ENCODE measurements at places on chromosomes 11 and 22.

DNA sequence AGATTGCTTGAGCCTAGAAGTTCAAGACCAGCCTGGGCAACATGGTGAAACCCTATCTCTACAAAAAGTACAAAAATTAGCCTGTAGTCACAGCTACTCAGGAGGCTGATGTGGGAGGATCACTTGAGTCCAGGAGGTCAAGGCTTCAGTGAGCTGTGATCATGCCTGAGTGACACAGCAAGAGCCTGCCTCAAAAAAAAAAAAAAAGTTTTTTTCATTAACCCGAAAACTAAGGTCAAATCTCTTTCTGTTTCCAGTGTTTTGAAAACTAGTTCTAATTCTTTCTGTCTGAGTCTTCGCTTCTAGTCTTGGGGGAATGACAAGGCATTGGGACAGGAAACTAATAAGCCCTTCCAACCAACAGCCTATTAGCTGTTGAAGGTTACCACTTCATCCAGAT, 57.6 kb downstream of the LIF start:
- DNase-seq, result no peak

- peak; percentile 75 for DNase-seq
Observed at GRCh38 chr11:111541254-111542061, 938 bp downstream of the LAYN start.

DNA sequence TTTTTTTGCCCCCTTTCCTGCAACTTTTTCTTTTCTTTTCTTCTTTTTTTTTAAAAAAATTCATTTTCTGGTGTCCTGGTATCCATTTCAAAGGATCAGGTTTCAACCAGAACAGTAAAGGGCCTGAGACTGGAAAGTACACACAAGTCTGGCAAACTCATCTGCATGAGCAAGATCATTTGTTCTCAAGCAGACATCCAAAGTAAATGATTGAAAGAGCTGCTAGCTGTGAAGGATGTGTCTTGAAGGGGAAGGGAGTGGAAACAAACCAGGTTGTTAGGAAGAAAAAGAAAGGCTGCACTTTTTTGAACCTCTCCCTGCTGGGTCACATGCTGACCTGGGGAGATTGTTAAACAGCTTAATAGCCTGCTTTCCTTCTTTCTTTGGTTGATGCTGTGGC, 5.3 kb downstream of the YAP1 start:
- DNase-seq, result no peak

- no peak for DNase-seq
Observed at GRCh38 chr22:42273855-42274451, 3.5 kb upstream of the TCF20 start.

- DNase-seq, result no peak
Observed at GRCh38 chr22:27853424-27853823, 51.9 kb upstream of the MN1 start.

DNA sequence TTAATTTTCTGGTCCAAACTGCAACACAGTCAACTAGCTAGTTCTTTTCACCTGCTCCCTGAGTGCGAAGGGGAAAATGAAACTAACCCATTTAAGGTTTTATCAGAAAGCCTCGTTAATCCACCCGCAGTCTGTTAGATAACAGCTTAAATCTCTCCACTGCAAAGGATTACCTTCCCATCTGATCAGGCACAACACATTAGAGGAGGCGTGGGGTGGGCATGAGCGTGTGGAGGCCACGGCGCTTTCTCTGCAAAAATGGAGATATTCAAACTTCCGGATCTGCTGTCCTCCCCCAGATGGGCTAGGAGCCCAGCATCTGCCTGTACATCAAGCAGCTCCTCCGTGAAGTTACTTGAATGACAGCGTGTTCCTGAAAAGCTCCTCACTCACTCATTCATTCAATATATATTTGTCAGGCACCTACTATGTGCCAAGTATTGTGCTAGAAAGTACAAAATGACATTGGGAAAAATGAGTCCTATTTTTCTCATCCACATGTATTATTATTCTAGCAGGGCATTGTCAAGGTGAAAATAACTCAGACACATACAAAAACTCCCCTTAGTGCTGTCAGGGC, 13.5 kb upstream of the ANKK1 start:
- no peak for DNase-seq

DNA sequence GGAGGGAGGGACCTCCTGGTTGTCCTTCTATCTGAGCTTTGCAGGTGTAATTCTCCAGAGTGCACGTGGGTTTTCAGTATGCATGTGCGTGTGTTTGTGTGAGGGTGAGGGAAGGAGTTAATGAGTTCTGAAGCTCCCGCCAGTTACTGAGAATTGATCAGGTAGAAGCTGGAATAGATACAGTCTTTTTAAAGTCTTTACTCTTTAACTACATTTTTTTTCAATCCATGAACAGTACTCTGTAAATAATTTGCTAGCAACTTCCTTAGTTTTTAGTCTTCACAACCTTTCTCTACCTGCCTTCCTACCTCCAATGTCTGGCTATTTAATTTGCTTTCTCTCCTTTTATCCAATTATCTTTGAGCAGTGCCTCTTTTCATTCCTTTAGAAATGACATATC, 25.5 kb downstream of the ARHGAP42 start:
- no peak for DNase-seq

GRCh38 chr11:34575671-34576070, 45.2 kb upstream of the EHF start:
- DNase-seq, result no peak

DNA sequence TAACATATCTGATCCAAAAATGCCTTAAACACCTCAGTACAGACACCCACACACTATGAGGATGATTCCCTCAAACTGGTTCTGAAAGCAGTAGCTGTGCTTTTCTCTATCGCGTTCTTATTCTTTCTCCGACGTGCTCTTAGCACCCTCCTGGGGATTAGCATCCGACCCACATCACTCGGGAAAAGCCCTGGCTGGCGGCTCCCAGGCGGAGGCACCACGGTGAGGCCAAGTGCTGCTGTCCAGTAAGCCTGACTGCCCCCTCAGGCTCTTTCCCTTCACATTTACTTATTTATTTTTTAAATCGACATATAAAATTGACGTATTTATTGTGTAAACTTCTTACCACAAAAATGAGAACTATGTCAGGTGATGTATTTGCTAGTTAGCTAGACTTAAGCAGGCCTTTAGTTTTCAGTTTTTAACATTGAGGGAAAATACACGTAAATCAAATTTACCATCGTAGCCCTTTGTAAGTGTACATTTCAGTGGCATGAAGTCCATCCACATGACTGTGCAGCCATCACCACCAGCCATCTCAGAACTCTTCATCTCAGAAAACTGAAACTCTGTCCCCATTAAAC, 19.2 kb downstream of the TBX1 start:
- no peak for DNase-seq

Measured in kidney capillary endothelial cell (primary cell).